ENCODE measurements at places on chromosomes 4 and X.

GRCh38 chr4:137394018-137394417 lies 138.3 kb downstream of the PCDH18 start:
- no peak for DNase-seq

- DNase-seq: no peak
Observed at GRCh38 chr4:20272411-20272872, 20.7 kb downstream of the SLIT2 start.

- no peak for DNase-seq
Observed at GRCh38 chr4:108361886-108362285, 193.2 kb upstream of the LEF1 start.

DNA sequence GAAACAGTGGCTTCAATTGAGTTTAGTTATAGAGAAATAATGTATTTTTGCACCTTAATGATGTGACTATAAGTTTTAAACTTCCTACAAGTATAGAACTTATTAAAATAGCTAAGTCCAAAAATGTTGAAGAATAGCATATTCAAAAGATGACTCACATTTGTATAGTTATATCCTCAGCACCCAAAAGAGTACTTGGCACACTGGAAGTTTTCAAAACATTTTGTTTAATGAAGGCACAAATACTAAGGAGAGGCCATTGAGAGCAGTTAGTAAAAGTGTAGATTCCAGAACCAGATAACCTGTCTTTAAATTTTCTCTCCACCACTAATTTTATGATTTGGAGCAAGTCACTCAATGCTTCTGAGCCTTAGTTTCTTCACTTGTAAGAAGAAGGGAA lies 226.9 kb upstream of the MID1 start:
- peak; percentile 16 for DNase-seq

DNA sequence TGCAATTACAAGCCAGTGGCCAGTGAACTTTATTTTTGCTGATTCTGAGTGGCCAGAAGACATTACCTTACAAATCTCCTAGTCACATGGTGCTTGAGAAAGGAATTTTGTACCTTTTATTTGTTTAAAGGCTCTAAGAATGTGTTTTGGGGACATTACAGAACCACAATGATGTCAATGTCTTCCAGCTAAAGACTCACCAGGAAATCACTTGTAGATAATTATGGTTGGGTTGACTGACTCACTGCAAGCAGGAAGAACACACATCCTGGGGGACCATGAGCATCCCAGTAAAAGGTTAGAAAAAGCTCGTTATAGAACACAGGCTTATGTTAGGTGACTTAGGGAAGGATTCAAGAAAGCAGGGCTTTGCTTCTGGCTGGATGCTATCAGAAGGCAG lies 119.4 kb upstream of the FAM9B start:
- peak; percentile 17 for DNase-seq

DNA sequence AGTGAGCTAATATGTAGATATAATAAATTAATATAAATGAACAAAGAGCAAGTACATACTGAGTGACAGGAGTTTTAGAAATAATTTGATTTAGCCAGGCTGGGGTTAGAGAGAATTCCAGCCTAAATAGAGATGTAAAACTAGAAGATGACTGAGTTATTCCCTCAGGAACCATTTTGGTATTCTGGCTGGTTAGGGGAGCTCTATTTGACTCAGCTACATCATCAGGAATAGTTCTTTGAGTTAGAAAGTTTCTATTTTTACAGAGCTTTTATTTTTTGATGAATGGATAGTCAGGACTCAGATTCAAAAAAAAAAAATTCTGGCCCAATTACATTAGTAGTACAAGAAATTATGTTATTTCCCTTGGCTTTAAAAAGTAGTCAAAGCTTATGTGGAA lies 180.4 kb upstream of the MID1 start:
- no peak for DNase-seq

DNA sequence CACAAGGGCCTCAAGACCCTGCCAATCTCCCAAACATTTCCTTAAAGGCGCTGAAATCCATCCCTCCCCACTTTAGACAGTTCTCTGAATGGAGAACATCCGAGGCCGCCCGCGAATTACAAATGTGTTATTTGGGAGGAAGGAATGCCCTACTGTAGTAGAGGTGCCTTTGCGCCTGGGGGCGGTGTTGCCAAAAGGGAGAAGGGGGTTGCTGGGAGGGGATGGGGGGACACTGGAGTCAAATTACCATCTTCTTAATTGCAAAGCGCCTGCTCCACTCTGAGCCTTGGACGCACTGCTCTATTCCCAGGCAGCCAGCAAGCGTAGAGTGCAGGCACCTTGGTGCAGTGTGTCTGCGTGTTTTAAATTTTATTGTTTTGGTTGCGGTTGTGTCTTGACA lies 2.7 kb downstream of the TMEM255A start:
- no peak for DNase-seq

- no peak for DNase-seq
Observed at GRCh38 chr4:176207839-176208238, 12.5 kb upstream of the SPATA4 start.

DNA sequence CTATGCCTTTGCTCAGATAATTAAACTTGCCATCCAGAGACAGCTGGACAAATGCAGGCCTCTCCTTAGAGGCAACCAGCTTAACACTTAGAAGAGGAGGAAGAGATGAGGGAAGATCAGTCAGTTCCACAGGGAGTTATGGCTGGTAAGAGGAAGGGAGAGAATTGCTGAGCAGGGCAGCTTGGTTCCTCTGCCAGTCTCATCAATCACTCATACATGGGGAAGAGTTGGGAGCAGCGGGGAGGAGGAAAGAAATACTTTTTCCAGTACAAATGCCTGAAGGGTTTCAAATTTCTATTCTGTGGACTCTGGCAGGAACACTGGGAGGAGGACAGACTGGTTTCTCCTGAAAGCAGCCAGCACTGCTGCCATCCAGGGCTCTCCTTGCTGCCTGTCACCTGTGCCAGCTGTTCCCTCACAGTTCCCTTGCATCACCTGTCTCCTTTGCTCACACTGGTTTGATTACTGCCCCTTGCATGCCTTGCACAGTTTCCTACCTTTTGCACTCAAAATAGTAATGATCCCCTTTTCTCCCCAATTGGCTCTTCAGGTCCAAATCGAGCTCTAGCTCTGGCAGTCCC lies 59.5 kb downstream of the PGRMC2 start:
- DNase-seq: no peak

- no peak for DNase-seq
Observed at GRCh38 chr4:168695288-168695687, 198.4 kb downstream of the PALLD start.

DNA sequence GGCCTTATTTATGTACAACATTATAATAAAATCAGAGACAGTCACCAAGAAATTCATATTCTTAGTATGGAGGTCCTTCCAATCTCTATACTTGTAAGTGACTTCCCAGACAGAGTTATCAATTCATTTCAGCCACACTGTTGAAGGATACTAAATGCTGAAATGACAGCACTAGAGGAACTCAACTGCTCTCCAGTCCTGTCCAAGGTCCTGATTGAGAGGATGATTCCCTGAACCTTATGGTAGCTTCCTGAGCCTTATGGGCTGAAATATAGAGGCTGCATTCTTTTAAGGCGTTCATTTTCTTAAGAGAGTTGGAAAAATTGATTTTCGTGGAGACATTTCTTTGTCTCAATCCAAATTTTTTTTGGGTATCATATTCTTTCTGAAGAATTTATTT lies 205.9 kb downstream of the TLL1 start:
- no peak for DNase-seq

GRCh38 chrX:262381-262909 lies 18.7 kb upstream of the PLCXD1 start:
- DNase-seq: no peak

DNA sequence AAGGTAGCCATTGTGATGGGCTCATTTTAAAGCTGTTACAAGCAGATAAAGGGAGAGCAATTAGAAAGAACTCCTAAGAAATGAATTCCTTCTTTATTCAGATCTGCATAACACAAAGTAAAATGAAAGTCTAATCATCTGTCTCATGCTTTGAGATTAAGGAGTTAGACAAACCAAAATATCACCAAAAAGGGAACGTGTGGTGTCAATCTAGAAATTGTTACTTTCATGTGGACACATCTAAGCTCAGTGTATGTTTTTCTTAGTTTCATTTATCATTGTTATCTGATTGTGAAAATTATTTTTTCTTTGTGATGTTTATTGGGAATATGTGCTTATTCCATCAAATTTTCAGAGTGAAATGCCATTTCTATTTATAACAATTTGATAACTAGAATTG lies 80.3 kb downstream of the BANK1 start:
- no peak for DNase-seq

GRCh38 chr4:1745165-1745564 lies 23.8 kb downstream of the TACC3 start:
- no peak for DNase-seq

DNA sequence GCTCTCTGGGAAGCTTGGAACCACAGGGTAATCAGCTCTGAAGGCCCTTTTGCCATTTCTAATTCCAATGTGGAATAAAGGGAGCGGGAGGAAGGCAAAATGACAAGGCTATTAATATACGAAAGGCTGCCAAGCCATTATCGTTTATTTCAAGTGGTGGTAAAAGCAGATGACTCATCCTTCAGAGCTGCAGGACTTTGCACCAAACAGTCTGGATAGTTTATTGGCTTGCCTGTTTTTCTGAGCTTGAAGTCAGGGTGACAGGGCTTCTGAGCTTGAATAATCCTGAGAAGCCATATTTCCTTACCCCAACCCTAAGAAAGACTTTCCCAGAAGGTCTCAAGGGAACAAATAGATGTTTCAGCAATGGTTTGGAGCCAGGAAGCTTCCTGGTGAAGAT lies 7.7 kb upstream of the GABRE start:
- peak; percentile 40 for DNase-seq

DNA sequence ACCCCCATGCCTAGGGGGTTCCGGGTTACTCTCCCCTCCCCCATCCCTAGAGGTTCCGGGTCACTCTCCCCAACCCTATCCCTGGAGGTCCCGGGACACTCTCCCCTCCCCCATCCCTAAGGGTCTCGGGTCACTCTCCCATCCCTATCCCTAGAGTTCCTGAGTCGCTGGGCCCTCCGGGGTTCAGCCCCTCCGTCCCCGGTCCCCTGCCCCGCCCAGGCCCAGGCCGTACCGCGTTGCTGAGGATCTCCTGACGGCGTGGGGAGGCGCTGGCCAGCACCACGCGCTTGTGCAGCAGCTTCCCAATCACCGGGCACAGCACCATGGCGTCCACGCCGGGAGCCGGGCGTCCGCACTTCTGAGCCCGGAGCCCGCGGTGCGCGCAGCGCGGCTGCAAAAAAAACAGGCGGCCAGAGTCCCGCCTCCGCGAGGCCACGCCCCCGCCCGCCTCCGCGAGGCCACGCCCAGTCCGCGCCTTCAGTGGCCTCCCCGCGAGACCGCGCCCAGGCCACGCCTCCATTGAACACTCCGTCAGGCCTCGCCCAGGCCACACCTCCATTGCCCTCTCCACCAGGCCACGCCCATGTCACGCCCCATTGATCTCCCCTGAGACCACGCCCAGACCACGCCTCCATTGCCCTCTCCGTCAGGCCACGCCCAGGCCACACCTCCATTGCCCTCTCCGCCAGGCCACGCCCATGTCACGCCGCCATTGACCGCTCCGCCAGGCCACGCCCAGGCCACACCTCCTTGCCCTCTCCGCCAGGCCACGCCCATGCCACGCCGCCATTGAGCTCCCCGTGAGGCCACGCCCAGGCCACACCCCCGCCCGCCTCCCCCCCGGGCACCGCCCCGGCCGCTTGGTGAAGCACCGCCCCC lies at the start of gene ASMTL:
ASMTL (minus strand) TSS at position 394 of the 879 bp plus-strand sequence; CDS start at position 325, 69 bp downstream.
- peak; percentile 98 for DNase-seq

DNA sequence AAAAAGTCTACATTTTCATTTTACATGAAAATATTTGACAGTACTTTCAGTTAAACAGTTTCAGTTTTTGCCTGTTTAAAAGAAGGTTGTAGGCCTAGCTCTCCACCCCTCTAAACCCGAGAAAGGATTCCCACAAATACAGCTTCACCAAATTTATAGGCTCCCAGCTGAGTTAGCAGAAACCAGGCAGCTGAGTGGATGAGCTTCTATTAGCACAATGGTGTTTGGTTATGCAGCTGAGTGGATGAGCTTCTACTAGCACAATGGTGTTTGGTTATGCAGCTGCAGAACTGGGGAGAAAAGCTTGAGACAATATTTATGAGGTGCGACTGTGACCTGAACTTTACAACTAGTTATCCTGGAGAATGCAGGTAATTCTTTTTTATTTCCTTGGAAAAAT lies 36.6 kb upstream of the PAQR3 start:
- DNase-seq: no peak

- no peak for DNase-seq
Observed at GRCh38 chr4:53507058-53507457, 84.2 kb downstream of the LNX1 start.

DNA sequence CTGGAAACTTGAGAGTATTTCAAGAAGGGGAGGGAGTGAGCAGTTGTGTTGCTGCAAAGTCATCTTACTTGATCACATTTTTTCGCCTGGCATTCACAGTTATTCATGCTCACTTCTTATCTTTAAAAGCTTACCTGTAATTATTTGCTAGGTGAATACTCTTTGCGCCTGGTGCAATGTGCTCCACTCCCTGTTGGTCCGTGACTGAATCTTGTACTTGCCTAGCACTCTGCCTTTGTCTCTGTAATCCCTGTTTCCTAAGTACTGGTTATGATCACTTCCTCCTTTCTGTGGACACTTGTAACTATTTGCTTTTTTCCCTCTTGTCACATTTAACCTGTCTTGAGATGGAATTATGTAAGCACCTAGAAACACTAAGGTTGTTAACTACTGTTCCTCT lies 5.8 kb downstream of the BMP2K start:
- DNase-seq: no peak

GRCh38 chr4:48043504-48043903 lies 26.9 kb downstream of the NIPAL1 start:
- DNase-seq: no peak

DNA sequence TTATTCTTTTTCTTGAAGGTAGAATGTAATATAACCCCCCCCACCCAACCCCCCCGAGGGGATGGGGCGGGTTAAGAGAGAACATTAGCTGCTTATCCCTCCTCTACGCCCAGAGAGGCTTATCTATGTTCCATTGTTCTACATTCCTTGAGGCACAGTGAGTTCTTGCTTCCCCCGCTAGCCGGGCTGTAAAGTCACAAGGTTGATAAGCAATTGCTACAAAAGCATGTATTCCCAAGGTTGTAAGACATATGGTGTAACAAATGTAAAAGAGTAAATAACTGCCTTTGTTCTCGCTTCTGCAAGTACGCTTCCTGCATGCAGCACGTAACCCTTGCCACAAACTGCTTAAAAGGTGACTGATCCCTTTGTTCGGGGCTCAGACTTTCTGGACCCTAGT lies 8.2 kb downstream of the DCAF8L2 start:
- DNase-seq: no peak
